ENCODE measurements at places on chromosomes 12 and 14.

GRCh38 chr12:85157035-85157603, 121.0 kb downstream of the LRRIQ1 start:
- no peak for DNase-seq

GRCh38 chr14:43855556-43855955, 651.5 kb downstream of the FSCB start:
- DNase-seq = no peak

DNA sequence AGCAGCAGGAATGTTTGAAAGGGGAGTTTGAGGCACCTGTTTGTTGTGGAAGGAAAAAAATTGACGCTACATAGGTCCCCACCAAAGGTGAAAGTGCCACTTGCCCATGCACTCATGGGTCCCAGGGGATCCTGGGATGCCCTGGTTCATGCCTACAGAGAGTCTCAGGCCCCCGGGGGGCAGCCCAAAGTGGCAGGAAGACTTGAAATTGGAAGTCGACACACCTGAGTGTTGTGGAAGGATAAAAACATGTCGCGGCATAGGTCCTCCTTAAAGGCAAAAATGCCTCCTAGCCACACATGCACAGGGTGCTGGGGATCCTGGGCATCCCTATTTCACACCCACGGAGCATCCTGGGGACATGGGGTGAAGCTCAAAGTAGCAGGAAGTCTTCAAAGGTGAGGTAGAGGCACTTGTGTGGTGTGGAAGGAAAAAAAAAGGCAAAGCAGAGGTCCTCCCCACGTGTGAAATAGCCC, 576.1 kb downstream of the ALG10 start:
- no peak for DNase-seq

DNA sequence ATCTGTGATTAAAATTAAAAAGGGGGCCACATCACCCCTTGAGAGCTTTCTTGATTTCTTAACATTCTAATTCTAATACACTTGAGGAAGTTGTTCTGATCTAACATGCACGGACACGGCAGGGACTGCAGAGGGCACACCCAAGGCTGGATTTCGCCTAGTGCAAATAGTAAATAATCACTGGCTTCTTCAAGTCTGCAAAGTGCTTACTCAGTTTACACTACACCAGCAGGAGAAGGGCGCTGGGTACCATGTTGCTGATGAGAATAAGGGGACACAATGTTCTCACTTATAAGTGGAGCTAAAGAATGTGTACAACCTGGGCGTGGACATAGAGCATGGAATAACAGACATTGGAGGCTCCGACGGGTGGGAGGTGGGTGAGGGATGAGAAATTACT, 34.2 kb downstream of the TBX5 start:
- DNase-seq = no peak

DNA sequence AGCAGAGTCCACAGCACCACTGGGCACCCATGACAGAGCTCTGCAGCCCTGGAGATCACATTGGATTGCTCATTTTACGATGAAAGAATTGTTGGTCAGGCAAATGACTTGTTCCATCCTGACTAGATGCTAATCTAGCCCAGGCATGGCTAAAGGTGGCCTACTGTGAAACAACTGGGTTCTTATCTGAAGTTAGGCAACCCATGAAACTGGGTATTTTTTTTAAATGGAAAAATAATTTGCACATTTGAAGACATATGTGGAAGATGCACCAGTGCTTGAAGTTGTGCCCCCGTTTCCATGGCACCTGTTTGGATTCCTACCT, 8.3 kb downstream of the PYGL start:
- DNase-seq = no peak

- no peak for DNase-seq
Observed at GRCh38 chr12:131912518-131913274, 16.4 kb upstream of the PUS1 start.

DNA sequence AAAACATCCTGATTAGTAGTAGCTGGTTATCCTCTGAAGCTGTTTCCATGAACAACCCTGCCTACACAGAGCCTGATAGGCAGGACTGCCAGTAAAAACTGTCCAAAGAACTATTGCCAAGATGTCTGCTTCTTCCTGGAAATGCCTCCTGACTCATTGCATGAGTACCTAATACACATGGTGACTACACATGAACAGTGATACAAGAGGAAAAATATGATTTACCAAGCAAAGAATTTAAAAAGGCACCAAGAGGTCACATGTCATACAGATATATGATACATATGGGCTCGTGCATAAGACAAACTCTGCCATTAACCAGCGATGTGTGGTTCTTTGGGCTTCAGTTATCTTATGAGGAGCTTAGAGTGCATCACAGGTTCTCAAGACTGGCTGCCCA, 552.3 kb downstream of the SLC16A7 start:
- no peak for DNase-seq

DNA sequence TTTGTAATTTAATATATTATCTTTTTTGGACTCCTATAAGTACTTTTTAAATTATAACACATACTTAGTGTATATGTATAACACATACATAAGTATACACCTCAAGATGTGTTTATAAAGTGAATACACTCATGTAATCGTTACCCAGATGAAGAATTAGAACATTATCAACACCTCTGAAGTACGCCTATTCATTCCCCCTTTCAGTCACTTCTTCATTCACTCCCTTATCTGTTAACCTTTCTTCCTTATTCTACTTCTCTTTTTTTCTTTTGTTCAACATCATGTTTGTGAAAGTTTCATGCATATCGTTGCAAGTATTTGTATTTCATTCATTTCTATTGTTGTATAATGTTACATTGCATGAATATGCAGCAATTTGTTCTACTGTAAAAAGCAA, 98.5 kb downstream of the ARID2 start:
- no peak for DNase-seq

DNA sequence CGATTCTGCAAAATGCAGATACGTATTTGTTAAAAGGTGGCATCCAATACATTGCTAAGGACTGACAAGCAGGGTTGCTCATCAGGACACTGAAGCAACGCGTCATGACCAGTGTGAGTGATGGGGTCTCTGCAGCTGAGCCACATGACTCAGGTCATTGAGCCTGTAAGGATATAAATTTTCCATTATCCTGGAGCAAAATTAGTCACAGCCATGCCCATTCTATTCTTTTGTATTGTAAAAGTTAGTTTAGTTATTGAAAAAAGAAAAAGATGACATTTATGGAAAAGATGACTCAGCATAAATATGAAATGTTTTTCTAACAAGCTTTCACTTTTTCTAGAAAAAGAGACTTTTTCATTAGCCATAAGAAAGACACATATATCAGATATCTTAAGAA, 268.0 kb upstream of the TMEM132C start:
- DNase-seq = no peak

DNA sequence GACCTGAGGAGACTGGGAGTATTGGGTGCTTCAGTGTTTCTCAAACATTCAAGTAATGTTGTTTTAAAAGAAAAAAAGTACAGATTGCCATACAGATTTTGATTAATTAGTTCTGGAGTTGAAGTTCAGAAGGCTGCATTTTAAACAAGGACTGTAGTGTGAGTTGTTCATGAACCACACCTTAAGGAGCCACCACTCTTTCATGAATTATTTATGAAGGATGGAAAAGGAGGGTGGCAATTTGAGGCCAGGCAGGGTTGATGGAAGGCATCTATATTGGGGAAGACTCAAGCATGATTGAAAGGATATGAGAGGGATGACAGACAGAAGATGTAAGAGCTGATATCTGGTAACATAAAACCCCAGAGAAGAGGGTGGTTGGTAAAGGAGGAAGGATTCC, 146.6 kb upstream of the CAND1 start:
- DNase-seq = no peak

- no peak for DNase-seq
Observed at GRCh38 chr12:52690351-52691075, 10.3 kb upstream of the KRT1 start.

DNA sequence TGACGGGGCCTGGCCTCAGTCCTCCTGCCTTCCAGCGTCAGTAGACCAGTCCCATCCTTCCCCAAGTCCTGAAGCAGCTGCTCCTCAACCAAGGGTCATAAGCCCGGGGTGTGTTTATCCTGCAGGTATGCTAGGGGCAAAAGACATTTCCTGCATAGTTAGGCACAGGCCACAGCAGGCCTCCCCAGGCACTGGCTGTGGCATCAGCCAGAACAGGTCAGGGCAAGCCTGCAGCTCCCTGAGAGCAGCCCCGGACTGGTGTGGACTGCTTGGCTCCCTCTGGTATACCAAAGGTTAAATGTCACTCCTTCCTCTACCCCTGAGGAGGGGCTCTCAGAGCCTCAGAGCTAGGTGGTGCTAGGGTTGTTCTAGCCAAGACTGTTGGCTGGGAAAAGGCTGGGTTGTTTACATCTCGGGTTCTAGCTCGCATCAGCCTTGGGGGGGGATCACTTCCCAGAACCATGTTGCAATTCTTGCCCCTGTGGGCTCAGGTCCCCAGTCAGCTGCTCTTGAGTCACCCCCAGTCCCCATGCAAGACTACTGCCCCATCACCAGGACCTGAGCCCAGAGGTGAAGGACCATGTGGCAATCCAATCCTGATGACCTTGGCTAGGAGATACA, 2.9 kb downstream of the MMP14 start:
- DNase-seq = no peak

GRCh38 chr12:111261911-111262676, 106.8 kb downstream of the PHETA1 start:
- DNase-seq = no peak

DNA sequence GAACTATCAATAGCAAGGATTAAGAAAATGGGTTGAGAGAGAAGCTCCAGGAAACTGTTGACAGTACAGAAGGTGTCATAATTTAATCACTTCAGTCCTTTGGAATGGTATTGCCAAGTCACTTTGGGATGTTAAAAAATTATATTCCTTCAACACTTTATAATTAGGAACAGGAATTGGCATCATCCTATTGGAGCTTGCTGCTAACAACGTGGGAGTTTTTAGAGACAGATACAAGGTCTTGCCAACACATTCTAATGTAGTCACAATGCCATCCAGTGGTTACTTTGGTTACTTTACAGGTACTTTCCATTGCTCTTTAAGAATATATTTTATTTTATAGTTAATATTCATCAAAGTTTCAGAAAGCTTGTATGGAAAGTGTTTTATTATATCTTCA, 310.1 kb downstream of the SYT1 start:
- DNase-seq = no peak

DNA sequence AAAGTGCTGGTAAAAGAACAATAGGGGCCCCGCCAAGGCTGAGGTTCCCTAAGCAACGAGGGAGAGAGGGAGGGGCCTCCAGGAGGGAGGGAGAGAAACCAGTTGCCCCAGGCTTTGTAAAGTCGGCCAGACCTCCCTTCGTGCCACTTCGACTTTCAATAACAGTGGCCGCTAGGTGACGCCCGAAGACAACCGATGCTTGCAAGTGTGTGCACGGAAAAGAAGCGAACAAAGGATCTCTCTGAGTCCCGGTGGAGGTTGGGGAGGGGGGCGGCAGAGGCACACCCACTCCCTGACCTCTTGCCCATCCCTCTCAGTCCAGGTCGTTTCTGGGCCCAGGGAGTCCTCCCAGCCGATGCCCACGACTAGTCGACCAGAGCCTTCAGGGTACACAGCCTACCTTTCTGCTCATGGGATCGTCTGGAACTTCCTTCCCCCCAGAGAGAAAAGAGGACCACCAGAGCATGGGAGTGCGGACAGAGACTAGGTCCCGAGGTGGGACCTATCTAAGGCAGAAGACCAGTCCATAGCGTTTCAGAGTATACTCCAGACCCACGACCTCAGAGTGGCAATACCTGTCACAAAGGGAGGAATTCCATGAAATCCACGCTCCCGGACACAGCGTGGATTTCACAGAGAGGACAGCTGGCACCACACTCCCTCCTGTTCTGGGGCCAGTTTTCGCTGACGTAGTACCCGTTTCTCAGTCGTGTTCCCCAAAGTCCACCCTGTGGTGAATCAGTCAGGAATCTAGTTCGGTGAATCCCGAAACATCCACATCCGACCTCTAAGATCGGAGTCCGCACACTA, 262.7 kb upstream of the ALG10B start:
- DNase-seq = peak; percentile 67

DNA sequence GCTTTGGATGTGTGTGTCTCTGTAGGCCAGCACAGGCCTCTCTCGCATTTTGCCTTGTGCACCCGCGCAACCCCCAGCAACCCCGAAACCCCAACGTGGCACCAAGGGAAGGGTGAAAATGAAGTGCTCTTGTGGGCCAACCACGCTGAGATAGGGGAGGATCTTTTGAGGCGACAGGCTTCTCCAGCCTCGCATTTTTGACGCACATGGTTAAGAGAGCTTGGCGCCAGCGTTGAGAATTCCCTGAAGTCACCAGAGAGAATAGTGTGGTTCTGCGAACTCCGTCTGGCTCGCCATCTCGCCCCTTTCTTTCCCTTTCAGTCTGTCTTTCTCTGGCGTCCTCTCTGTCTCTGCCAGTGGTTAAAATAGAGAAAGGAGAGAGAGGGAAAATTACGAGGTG, 1.9 kb upstream of the TBX3 start:
- no peak for DNase-seq

DNA sequence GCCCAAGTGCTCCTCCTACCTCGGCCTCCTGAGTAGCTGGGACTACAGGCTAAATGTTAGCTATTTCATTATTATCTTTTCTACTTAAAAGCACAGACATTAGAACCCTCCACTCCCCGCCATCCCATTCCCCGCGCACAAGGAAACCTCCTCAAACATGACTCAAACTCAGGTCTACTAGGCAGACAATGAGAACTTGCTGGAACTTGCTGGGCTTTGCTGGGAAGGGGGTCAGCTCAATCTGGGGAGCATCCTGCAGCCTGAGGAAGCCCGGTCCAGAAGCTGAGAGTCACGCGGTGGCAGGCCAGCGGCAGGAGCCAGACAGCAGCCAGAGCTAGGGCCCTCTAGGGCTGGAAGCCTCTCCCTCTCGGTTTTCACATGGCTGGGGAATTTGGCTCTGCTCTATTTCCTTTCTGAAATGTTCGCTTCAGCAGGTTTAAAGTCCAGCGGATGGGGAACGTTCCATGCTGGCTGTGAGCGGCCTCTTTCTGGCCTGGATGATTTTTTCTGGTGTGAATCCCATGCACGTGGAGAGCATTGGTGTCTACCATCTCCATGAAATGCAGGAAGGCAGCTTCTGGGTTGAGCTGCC, 68.5 kb downstream of the SLC6A12 start:
- no peak for DNase-seq

- DNase-seq = peak; percentile 68
Observed at GRCh38 chr12:31896514-31897039, 62.6 kb upstream of the RESF1 start.

DNA sequence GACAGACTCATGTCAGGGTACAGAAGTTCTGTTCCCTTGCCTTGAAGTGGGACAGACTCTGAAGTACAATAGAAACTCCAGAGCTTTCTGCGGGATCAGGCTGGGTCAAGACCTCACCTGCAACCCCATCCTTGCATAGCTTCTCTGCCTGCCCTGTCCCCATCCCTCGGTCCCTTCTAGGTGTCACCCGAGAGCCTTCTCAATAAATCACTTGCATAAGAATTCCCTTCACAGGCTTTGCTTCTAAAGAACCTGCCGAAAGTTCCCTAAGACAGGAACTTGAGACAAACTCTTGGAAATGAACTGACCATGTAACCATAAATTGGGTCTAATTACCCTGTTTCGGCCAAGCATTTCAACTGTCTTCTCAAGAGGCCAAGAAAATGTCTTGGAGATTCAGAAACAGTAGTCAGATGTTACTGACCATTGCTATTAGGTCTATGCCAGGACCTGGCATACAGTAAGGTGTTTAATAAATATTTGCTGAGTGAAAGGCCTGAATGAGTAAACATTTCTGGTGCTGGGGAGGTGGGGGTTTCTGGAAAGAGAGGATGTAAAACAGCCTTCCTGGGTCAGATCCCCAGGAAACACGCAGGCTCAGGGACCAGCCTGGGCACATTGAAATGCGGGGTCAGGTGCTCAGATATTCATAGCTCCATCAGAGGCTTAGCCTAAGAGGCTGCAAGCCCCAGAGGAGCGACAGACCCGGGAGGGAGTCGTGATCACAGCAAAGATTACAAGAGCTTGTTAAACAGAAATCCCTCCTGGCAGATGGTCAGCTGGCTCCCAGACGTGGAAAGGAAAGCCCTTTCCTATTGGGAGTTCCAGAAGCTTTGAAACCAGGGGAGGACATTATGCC, 226.2 kb upstream of the LHX5 start:
- no peak for DNase-seq
